ENCODE measurements at places on chromosomes 4 and X.

DNA sequence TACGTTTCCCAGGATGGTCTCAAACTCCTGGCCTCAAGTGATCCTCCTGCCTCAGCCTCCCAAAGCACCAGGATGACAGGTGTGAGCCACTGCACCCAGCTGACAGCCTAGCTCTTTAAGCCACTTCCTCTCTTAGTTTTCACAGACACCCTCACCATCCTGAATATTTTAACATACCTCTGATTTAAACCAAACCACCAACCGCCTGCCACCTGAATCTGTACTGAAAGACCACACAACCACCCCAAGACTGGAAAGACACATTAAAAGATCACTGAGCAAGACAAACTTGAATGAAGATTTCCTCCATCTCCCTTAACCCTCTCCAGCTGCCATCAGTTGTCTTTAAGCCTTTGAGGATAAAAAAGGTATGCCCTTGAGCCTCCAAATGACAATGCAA, 110.6 kb downstream of the SH3KBP1 start:
- no peak for DNase-seq

- peak; percentile 32 for DNase-seq
Observed at GRCh38 chrX:109760209-109760921, 27.3 kb upstream of the ACSL4 start.

DNA sequence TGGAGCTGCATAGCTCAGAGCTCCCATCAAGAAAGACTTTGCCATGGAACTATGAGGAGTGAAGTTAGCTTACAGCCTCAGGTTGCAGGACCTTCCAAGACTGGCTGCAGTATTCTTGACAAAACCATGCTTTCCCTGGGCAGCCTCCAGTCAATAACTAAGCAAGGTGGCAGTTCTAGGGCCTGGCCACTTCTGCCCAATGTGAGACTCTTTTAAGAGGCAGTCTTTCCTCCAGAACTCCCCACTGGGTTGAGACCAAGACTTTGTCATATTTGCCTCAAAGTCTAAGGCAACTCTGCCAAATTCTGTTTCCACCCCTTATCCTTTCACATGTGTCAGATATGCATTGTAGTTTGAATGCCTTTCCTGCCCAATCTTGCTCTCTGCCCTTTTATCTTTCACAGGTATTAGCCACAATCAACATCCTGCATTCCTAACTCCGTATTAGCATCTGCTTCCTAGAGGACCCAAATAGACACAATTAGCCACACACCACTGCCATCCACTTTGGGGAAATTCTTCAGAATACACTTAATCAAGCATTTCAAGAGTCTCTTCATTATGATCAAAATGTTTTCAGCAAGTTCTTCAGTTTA, 17.7 kb upstream of the SLC25A43 start:
- DNase-seq = no peak

GRCh38 chr4:76968937-76969336, 19.4 kb downstream of the SEPTIN11 start:
- DNase-seq = peak; percentile 7

DNA sequence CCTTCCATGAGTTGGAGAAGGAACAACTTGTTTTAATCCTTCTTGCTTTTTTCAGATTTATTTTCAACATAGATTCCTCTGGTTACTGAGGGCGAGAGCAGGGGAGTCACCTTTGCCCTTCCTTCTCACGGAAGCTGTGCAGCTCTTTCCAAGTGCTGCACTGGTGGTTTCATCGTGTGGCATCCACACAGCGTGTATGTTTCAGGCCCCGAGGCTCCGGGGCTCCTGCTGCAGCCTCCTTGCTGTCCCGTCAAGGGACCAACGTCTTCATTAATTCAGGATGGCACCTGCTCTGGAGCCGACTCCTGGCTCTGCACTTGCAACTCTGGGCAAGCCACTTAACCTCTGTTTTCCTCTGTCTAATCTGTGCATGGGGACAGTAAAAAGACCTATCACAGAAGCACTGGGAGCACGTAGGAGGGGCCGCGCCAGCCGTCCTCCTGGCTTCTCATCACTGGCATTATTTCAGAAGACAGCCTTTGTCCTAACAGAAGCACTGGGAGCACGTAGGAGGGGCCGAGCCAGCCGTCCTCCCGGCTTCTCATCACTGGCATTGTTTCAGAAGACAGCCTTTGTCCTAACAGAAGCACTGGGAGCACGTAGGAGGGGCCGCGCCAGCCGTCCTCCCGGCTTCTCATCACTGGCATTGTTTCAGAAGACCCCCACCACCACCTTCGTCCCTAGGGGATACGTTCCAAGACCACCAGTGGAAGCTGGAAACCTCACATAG, 117.8 kb upstream of the NKX1-1 start:
- DNase-seq = no peak

DNA sequence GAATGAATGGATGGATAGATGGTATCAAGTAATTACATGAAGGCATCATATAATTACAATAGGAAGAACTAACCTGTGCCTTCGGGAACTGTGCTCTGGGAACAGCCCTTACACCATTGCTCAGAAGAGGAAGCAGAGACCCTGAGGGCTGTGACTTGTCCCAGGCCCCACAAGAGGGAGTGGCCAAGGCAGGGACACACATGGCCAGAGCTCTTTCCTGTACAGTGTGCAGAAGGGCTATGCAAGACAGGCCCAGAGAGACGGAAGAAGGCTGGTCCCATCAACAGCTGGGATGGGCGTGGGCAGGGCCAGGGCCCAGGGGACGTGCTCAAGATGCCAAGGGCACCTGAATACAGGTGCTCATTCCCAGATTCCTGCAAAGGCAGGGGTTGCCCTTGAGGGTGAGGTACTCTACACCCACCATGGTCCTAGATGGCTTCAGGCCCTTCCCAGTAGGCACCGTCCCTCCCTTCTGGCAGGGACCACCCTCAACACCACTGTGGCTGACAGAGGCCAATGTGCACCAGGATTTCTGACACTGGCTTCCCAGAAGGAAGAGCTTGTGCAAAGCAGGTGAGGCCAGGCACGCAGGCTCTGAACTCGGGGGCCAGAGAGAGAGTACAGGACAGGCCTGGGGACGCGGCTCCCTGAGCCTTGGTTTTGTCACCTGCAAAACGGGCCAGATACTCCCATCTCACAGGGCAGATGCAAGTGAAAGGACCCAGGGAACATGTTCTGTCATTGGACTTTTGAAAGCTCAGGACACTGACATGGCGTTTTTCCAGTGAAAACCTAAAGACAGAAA, 1.7 kb downstream of the EVC2 start:
- DNase-seq = no peak

- no peak for DNase-seq
Observed at GRCh38 chrX:28843817-28844216, 256.6 kb downstream of the IL1RAPL1 start.

- no peak for DNase-seq
Observed at GRCh38 chr4:53193111-53193510, 172.8 kb downstream of the SCFD2 start.

DNA sequence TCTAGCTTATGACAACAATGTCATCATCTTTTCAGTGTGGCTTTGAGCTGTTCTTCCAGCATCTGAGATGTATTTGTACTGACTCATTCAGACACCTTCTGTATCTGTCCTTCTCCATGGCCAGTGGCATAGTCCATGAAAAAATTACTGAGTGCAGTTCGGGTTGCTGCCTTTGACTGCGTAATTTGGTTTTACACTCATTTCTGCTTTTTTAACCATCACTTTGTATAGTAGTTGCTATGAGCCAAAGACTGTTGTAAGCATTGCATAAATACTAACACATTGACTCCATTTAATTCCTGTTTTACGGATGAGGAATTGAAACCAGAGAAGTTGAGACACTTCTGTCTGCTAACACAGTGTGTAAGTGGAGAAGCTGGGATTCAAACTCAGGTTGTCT, 190.7 kb upstream of the MID1 start:
- no peak for DNase-seq

DNA sequence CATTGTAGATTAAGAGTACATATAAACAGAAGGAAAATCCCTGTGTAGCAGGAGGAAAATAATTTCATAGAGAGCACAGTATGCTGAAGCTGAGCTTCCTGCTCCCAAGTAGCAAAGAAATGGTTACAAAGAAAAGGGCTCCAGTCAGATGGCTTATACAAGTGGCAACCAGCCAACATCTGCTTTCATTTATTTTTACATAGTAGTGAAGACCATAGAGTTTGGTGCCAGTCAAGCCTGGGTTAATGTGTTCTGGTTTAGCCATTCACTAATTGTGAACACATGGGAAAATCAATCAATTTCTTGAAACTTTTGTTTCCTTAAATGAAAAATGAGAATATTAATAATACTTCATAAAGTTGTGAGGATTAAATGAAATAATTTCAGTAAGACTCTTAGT, 111.3 kb upstream of the ELOVL6 start:
- DNase-seq = no peak

GRCh38 chr4:91961504-91961903, 342.3 kb upstream of the GRID2 start:
- peak; percentile 6 for DNase-seq

GRCh38 chr4:108224611-108225053, 55.9 kb upstream of the LEF1 start:
- no peak for DNase-seq
